ENCODE measurements at places on chromosomes 4 and X. TPM values are rescaled to one million over a fixed set of nuclear protein-coding genes. Genes with fewer than 3 reads are reported as not detected.

DNA sequence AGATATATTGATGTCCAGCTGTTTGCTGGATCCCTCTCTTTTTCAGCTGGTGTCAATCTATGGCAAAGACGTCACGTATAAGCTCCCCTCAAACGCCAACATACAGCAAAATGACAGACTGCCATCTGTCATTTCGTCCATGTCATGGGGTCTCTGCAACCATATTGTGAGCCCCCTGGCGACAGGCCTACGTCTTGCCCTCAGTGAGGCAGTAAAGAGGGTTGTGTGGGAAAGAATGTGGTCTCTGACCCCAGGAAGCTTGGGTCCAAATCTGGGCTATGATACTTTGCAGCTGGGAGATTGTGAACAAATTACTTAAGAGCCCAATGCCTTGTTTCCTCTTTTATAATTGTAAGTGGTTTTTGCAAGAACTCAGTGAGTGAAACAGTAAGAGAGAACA lies 7.4 kb downstream of the SUPT20HL2 start:
- H3K27me3 ChIP-seq = no peaks in the 10 kb centered on the region
- no peak for DNase-seq
- no peaks in the 10 kb centered on the region for H3K36me3 ChIP-seq
- no peaks in the 10 kb centered on the region for H3K4me1 ChIP-seq
- H3K4me3 ChIP-seq = no peak overlapping the region

DNA sequence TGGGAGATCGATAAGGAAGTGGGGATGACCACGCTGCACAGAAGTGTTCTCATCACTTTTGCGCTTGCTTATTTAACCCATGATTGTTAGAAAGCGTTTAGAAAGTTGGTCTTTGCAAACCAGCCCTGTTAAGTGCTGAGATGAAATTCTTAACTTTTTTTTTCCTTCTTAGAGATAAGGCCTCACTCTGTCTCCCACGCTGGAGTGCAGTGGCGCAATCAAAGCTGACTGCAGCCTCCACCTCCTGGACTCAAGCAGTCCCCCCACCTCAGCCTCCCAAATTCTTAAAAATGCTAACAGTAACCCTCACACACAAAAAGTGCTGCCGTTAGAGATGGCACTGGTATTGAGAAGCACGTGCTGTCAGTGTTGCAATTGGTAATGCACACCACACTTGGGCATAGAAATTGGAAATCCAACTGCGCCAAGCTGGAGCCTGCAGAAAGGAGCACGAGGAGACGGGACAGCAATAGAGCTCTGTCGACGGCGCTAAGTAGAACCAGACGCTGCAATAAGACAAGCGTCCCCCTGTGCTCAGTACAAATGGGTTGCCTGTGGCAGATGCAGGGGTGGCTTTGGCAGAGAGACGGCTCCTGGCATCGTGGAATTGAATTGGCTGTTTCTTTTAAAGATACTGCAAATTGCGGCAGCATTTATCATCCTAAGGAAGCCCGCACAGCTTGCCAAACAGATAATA lies 113.4 kb downstream of the TBL1X start:
- H3K27me3 ChIP-seq = no peaks in the 10 kb centered on the region
- no peak overlapping the region for H3K4me3 ChIP-seq
- no peak overlapping the region for H3K27ac ChIP-seq
- H3K36me3 ChIP-seq = no peaks in the 10 kb centered on the region
- no peaks in the 10 kb centered on the region for H3K4me1 ChIP-seq

DNA sequence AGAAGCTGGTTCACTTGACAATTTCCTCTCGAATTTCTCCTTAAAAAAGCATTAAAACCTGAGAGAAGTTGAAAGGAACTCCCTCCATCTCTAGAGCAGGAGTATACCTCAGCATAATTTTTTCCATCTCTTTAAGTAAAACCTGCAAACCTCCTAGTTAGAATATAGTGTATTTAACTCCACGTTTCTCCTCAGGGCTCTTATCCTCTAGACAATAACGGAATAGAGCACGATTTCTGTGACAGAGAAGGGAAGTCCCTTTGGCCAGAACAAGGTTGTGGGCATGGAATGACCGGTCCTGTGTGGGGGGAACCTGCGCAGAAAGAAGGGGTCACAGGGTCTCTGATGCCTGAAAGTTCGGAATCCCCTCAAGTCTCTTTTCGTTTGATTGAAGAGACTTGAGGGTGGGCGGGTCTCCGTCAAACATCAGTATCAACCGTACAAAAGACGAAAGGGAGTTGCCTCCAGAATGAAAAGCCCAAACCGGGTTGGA lies 697 bp downstream of the ZNF280C start:
- H3K4me3 ChIP-seq = peak overlapping the region; percentile 49
- H3K36me3 ChIP-seq = no peaks in the 10 kb centered on the region
- no peaks in the 10 kb centered on the region for H3K4me1 ChIP-seq
- no peak for DNase-seq

GRCh38 chr4:88295656-88296055 lies 11.3 kb upstream of the PPM1K start:
- no peaks in the 10 kb centered on the region for H3K4me1 ChIP-seq
- no peak overlapping the region for H3K4me3 ChIP-seq
- no peaks in the 10 kb centered on the region for H3K27me3 ChIP-seq
- no peaks in the 10 kb centered on the region for H3K36me3 ChIP-seq
- DNase-seq = no peak

Gene BTC
- total RNA-seq = 3.4 TPM

Measured in colonic mucosa (tissue), 4 donors.